ENCODE measurements at places on chromosomes 5 and 9.
A peak's percentile ranks its signal among the peaks of the same experiment; 100 is the strongest.

DNA sequence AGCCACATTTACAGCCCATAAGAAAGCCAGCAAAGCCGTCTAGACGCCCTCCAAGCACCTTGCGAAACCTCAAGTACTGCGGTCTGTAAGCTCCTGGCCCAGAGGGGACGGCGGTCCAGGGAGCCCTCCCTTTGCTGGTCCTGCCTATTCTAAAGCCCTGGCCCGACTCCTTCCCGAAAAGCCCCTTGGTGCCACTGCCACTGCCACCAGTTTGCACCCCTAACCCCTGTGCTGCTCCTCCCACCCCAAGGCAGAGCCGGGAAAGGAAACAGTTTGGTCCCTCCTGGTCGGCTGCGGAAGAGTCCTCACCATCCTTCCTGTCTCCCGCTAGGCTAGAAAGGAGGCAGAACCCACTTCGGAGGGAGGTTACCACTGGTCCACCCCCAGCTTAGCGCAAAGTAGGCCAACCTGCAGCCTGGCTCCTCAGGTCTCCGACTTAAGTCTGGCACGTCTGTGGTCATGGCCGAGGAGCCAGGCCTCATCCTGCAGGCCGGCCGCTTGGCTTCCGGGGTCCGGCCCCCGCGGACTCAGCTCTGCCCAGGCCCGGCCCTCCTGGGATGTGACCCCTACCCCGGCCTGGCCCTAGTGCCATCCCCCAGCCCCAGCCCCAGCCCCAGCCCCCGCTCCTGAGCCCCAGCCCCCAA lies 916 bp downstream of the TOR1A start:
- DNase-seq = peak; percentile 45

DNA sequence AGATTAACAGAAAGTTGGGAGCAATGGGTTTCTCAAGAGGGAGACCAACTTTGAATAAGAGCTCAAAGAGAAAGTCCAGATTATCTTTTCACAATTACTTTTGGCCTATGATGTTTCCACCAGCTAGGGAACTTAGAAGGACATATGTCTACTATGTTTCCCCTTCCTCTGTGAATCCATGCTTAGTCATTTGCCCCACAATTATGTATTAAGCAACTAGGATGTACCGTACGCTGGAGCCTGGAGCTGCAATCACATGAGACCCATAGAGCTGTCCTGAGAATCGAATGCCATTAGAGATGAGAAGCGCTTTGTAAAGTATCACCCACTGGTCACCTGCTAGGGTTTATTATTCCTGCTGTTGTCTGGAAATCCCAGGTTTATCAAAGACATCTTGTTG lies 78.8 kb downstream of the PDE6A start:
- DNase-seq = no peak

DNA sequence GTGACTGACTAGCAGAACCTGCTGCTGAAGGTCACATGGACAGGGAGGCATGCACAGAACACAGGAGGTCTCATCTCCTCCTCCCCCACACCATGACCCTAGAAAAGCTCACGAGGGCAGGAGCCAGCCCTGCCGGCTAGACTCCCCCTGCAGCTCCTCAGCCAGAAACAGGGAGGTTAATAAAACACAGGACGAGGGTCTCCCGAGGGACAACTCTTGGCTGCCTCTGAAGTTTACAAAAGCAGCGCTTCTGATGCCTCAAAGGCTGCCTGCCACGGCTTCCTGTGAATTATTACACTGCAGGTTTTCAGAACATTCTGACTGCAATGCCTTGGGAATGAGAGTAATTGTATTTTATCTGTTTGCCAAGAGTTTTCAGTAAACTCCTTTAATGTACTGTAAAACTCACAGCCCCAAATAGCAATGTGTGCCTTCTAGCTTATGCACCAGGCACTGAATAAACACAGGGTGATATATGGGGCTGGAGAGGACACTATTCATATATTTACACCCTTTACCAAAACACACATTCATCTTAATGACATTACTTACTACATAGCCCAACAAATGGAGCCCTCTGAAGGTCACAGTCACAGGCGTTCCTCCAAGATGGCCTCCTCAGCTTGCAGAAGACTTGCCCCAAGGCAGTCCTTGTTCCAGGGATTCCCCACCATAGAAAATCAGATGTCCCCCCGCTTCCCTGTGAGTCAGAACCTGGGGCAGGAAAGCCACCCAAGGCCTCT lies 83.7 kb downstream of the C5orf15 start:
- no peak for DNase-seq

DNA sequence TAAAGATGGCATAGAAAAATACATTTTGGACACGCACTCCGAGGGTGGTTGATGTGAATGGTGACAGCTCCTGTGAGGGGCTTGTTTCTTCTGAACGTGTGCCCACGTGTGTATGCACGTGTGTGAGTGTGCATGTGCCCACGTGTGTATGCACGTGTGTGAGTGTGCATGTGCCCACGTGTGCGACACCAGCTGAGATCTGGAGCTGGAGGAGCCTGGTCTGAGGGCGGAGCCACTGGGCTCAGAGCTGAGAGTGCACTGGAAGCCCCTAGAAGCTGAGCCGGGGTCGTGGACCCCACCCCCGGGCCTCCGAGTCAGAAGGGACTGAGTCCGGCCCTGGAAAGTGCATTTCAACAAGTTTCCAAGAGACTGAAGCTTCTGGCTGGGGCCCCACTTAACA lies 282.5 kb upstream of the IRX4 start:
- no peak for DNase-seq

DNA sequence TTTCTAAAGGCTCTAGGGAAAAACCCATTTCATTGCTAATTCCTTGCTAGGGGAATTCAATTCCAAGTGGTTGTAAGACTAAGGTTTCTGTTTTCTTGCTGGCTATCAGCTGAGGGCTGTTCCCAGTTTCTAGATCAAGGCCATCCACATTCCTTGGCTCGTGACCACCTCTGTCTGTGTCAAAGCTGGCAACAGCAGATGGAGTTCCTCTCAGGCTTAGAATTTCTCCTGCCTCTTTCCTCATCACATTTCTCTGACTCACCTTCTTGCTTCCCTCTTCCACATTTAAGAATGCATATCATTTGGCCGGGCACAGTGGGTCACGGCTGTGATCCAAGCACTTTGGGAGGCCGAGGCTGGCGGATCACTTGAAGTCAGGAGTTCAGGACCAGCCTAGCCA lies 19.0 kb downstream of the DAB2IP start:
- no peak for DNase-seq

DNA sequence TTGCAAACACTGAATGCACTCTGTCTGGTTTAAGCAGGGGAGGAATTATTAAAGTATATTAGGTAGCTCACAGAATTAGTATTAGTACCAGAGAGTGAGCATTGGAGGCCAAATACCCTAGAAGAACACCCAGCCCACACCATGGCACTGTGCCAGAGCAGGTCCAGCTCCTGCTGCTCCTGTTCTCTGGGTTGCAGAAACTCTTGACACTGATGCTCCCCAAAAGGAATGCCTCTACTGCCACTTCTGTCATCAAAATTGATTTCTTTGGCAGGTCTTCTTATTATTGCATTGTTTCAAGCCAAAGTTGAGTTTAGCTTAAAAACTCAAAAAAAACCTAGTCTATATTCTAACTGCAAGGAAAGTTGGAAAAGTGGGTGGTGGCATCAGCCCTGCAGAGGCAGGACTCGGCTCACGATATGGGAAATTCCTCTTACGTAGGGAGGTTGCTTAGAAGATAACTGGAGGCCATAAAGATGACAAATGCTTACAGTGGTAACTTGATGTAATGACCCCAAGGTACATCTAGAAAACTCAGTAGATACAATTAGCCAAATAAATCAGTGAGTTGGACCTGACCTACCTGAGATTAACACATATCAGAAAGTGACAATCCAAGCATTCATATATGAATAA lies 123.4 kb downstream of the CD180 start:
- DNase-seq = no peak

DNA sequence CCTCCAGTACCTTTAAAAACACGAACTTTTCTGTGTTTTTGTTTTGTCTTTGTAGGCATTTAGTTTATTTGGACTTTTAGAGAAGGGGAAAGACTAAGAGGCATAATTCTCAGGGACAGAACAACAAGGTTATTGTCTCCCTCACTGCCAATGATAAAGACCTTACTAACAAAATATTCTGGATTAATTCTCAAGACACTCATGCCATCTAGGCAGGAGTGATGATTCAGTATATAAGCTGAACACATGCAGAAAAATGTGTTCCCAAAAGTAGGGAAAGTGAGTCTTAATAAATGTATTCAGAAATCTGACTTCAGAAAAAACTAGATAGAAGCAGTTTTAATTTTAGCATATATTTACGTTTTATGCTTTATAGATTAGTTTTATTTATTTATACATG lies 17.4 kb upstream of the ASPN start:
- no peak for DNase-seq

GRCh38 chr5:41517909-41518308 lies 7.5 kb upstream of the PLCXD3 start:
- DNase-seq = no peak

- no peak for DNase-seq
Measured at GRCh38 chr5:142280066-142281007, 44.5 kb downstream of the SPRY4 start.

All from activated T-cell treated with anti-CD3 and anti-CD28 coated beads, Interleukin-2, amount 50 U/mL, for 24 hours (primary cell).